HCT116 (cell line): ENCODE measurements at places on chromosomes 1 and 21. TPM values are rescaled to one million over a fixed set of nuclear protein-coding genes. Genes with fewer than 3 reads are reported as not detected.

- no peak for DNase-seq
These were observed 3.7 kb downstream of the ITGB2 start for GRCh38 chr21:44916965-44917364.

Gene IRF6
- total RNA-seq, result 35.2 TPM

DNA sequence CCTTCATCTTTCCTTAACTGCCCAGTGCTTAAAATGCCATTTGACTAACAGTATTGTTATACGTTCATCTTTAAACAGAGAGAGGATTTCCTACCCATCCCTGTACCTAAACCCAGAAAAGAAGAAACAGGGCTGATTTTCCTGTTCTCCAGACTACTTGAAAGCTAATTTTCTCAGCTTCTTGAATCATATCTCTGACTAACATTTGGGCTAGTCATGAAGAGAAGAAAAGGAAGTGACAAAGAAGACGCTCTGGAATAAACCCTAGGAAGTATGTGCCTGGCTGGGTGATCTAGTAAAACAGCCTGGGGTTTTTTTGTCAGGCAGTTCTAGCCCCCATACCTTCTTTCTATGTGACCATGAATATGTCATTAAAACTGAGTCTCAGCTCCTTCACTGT, 44.8 kb upstream of the SGIP1 start:
- no peak for DNase-seq

Gene SLC9C2
- not detected for total RNA-seq

DNA sequence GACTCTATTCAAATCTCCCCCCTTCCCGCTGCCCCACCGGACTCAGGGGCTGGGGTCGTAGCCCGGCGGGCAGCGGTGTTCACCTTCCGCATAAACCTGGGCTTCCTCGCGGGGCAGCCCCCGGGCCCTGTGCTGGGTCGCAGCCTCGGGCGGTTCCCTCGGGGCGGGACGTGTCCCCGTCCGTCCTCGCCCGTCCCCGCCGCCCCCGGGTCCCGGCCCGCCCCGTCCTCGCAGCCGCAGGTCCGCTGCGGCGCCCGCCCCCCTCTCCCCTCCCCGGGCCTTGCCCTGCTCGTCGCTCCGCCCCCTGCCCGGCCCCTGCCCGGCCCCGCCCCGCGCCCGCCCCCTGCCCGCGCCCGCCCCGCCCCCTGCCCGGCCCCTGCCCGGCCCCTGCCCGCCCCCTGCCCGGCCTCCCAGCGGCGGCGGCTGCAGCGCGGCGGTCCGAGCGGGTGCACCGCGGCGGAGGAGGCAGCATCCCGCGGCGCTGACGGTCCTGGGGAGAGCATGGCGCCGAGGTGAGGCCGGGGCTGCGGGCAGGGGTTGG, at the start of gene COL18A1:
TSS of gene COL18A1 (plus strand) at position 436 of the 541 bp plus-strand sequence. CDS start at position 502, 66 bp downstream.
- no peak for DNase-seq

Gene NCF2
- total RNA-seq, result 0.25 TPM

- DNase-seq, result no peak
These were observed 10.6 kb upstream of the COL6A1 start for GRCh38 chr21:45970674-45971615.

Gene AMY2A
- total RNA-seq, result 0.42 TPM

DNA sequence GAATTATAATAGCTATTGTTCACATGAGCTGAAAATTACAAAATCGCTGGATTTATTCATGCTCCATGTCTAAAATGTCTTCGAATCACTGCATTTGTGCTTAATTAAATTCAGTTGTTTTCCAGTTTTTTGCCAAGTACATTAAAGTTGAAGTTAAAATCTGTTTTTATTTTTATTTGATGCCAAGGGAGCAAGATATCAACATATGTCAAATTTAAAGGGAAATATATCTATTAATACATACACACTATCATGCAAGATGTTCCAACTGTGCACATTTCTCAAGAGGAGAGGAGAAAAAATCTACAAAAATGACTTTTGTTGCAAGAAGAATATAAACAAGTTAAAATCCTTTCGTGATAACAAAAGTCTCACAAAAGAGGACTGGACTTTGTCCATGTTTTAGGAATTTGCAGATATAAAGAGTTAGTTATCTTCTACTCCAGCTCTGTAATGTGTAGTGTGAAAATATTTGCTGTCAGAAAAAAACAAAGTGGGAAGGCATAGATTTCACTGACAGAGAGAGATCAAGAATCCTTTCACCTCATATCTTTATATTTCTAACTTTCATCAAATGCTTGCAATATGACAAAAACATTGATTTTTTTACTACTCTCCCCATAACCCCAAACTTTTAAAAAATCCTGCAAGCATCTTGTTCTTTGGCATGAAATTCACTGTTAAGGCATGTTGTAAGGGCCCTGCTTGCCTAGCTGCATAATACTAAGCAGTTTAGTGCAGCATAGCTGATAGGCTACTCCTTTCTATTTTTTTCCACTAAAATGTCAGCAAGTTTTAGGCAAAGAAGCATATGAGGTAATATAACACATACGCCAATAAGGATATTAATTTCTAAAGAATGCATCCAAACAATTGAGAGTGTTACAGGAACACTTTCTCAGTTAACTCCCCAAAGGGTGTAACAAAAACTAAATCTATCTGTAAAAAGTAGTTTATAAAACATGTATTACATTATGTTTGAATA, 340.2 kb upstream of the ADAMTS5 start:
- no peak for DNase-seq

DNA sequence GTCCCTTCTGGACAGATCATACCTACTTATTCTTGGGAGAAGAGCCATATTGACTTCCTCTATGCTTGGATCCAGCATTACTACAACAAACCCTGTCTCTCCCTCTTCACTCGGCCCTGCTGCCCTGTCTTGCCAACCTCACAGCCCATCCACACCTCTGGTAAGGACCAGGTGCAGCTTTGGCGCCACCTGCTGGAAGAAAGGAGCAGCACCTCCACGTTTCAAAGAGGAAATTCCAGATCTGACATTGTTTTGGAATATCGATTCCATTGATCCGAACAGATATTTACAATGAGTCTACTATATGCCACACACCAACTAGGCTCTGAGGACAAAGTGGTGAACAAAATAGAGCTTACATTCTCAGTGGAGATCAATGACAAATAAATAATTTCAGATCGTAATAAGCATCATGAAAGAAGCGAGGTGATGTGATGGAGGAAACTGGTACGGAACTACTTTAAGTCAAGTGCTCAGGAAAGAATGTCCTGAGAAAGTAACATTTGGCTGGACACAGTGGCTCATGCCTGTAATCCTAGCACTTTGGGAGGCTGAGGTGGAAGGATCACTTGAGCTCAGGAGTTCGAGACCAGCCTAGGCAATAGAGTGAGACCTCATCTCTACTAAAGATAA, 18.7 kb downstream of the MFSD2A start:
- DNase-seq, result peak; percentile 45

DNA sequence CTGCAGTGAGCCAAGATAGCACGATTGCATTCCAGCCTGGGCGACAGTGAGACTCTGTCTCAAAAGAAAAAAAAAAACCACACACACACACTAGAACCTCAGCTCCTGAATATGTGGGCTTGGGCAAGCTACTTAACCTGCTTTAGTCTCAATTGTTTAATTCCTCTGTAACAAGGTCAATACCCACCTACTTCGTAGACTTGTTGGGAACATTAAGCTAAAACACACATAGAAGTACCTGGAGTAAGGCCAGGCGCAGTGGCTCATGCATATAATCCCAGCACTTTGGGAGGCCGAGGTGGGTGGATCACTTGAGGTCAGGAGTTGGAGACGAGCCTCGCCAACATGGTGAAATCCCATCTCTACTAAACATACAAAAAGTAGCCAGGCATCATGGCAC, 77.1 kb downstream of the CLSTN1 start:
- no peak for DNase-seq

DNA sequence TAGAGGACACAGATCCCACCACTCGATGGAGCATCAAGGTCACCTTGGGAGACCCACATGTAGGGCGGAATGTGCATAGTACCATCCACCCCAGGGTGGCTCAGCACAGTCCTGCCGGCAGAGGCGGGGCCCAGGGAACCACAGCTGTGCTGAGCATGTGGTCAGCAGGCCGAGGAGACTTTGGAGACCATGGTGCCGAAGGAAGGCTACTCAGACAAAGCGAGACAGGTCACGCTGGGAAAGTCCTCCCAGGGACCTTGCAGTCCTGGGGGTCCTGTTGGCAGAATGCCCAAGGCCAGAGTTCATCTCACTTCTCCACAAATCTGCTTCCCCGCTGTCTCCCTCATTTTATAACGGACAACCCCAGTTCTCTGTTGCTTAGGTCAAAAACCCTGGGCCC, 22.5 kb downstream of the WNT3A start:
- DNase-seq, result no peak

DNA sequence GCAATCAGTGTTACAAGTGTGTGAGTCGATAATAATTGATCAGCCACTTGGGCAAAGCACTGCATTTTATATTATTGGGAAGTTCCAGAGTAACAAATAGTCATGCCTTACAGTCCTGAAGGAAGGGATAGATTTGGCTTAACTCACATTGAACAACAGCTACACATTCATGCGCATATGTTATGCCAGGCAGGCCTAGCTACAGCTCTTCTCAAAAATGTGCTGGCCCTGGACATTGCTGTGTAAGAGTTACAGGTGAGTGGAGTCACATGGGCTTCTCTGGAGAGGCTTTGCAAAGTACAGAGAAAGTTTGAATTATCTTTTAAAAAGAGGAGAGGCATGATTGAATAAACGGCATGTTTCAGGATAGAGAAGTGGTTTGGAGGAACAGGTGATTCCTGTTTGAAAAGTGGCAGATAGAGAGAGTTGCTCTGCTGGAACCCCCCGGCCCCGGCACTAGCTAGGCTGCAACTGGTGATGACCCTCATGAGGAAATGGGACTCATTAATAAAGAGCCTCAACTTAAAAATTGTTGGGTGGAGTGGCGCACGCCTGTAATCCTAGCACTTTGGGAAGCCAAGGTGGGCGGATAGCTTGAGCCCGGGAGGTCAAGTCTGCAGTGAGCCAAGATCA, 200.6 kb downstream of the CRB1 start:
- no peak for DNase-seq

Gene RWDD3
- total RNA-seq, result 12.4 TPM

- DNase-seq, result no peak
These were observed at the start of gene B3GALT2 for GRCh38 chr1:193185901-193186731. Gene B3GALT2 (minus strand): TSS chr1:193186613. CDS start chr1:193181562, 5,051 bp downstream.

Gene C1orf210
- 7.6 TPM for total RNA-seq

DNA sequence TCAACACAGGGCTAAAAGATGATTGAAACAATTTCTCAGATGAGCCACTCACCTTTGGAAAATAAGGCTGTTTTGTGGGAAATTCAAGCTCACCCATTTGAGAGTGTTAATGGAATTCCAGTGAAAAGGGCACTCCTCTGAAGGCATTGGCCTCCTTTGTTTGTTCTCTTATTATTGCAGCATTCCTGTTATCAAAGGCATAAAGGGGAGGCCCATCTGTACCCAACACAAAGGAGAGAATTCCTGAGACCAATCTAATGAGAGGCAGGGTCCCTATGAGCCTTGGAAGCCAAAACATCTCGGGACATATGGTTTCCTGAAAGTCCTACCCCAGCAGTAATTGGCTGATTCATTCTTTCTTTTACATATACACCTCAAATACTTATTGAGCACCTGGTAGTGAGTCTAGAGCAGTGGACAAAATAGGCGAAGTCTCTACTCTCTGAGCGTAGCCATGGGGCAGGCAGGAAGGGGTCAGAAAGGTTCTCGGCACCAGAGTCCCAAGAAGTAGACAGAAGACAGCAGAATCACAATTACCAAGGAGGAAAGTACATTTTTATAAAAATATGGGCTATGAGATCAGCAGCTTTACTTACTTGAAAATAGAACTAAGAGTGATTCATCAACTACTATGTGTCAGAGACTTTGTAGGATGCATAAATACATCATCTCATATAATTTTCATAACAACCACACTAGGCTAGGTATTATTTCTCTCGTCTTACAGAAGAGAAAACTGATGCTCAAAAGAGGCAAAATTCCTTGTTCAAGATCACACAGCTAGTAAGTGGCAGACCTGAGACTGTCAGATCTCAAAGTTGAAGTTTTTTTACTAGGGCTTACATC, 218.7 kb downstream of the DAB1 start:
- no peak for DNase-seq

DNA sequence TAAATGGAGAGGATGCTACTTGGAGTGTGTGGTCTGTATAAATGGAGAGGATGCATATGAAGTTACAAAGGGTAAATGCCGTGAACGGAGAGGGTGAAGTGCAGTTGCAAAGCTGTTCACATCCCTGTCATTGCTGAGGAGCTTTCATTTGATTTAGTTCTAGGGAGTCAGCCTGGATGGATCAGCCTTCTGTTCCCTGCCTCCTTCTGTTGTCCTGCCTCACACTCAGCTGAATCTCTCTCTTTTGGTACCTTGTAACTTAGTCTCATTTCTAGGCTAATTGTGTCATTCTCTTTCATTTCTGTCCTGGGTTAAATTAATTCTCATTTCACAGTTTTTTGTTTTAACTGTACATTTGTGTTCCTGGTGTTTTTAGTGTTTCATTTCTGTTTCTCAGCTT, 133.2 kb upstream of the COL6A1 start:
- no peak for DNase-seq
